ENCODE measurements at places on chromosomes 3 and 15.
A peak's percentile ranks its signal among the peaks of the same experiment; 100 is the strongest.

DNA sequence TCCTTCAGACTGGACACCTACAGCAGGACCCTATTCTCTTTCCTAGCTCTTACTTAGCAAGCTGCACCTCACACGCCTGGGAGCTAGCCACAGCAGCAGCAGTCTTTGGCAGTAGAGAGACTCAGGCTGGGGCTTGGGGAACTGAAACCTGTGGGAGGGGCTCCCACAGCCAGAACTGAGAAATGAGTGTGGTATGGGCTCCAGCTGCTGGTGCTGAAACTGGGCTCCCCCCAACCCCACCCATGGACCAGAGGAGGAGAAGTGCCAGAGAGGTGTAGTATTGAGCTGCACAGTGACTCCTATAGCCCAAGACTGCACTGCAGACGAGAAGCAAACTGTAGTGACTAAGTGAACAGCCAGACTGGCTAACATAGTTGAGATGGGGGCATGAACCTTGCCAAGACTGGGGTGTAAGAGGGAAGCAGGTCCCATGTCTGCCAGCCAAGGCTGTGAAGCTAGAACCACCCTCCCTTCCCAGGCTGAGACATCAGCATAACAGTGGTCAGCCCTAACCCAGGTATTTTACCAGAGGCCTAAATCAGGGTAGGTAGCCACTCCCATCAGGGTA, 62.5 kb downstream of the MYO5A start:
- peak; percentile 46 for DNase-seq

- DNase-seq = no peak
Observed at GRCh38 chr15:55739641-55740040, 3.3 kb downstream of the PRTG start.

DNA sequence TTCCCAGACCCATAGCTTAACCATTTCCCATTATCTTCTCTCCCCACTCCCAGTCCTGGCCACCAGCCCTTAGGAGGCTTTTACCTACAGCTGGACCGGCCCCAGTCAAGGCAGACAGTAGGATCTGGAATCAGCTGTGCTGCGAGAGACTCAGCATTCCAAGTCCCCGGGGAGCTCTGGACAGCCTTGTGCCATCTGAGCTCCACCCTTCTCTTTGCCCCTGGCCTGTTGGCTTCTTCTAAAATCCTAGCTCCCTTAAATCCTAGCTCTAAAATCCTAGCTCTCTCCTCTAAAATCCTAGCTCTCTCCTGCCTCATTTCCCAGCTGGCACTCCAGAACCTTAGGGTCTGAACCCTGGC, 21.3 kb downstream of the MEGF11 start:
- DNase-seq = no peak

- DNase-seq = no peak
Observed at GRCh38 chr15:65869954-65870871, 922 bp downstream of the RAB11A start.

GRCh38 chr3:140731440-140732119, 53.7 kb downstream of the TRIM42 start:
- DNase-seq = no peak

- no peak for DNase-seq
Observed at GRCh38 chr3:186025161-186025560, 83.7 kb downstream of the ETV5 start.

DNA sequence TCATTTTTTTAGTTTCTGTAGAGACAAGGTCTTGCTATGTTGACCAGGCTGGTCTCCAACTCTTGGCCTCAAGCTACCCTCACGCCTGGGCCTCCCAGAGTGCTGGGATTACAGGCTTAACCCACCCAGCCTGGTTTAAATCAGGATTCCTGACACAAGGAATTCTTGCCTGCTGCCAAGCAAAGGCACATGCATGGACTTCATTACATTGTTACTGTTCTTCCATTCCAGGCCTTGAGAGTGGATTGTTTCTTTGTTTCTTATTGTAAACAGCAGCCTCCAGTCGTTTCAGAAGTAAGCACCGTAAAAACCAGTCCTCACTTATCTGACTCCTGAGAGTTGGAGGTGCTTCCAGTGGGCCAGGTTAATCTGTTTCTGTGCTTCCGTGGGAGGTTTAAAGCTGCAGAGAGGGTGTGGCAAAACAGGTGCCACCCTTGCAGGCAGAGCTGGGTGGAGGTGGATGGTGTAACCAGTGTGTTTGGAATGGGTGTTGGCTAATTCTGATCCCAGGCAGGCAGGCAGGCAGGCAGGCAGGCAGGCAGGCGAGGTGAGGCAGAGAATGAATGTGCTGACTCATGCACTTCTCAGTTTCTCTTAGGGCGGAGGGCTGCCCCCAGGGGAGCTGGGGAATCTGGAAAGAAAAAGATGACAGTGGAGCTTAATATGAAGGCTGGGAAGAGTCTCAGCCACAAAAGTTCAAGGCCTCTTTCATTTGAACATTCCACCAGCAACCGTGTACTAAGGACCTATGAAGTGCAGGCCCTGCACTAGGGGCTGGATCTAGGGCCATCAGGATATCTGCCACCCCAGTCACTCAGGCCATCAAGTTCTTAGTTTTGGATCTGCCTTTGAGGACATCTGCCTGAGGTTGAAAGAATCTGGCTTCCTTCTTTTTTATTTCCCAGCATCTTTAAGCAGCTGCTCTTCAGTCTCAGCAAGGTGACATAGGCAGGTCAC, 37.0 kb upstream of the CDCP1 start:
- no peak for DNase-seq

DNA sequence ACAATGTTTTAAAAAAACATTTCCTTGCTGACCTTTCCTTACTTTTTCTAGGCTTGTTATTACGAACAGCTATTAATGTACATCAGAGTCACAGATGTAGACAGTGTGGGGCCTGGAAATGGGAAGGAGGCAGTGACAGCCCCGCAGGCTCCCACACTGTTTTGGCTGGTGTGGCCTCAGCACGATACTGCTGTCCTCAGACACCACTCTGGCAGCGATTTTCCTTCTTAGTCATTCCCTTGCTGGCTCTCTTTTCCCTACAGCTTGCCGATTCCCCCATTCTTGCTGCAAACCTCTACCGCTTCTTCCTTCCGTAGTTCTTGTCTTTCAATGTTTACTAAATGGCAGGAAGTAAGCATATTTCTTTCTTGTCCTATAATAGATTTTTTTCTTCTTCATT, 113.1 kb downstream of the ABI3BP start:
- no peak for DNase-seq

GRCh38 chr3:64104006-64104405, 80.7 kb upstream of the PSMD6 start:
- DNase-seq = no peak

- no peak for DNase-seq
Observed at GRCh38 chr15:92503889-92504288, 110.2 kb downstream of the ST8SIA2 start.

- DNase-seq = no peak
Observed at GRCh38 chr3:20105513-20106280, 65.5 kb downstream of the KAT2B start.

GRCh38 chr3:81695302-81695701, 66.1 kb downstream of the GBE1 start:
- no peak for DNase-seq

DNA sequence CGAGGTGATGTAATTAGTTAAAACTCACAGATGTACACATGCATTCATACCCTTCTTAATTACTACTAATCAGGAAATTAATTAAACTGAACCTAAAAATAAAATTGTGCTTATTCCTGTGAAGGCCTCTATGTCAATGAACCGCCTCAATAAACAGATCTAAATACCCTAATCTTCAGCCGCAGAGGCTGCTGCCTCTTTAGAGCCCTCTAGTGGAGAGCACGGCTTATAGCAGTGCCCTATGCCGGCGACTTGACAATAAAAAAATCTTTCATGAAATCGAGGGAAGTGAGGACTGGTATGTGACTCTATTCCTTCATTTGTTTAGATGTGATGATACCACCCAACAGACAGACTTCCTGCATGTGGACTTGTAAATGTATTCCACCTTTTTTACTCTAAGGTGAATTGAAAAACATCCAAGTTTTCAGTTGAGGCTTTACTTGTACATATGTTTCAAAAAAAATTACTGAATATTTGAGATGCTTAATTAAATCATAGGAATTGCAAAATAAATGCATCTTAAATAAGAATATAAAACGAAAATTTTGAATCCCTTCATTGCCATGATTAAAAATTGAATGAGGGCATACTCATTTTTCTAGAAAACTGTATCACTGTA, 8.3 kb upstream of the EPHA3 start:
- DNase-seq = no peak

DNA sequence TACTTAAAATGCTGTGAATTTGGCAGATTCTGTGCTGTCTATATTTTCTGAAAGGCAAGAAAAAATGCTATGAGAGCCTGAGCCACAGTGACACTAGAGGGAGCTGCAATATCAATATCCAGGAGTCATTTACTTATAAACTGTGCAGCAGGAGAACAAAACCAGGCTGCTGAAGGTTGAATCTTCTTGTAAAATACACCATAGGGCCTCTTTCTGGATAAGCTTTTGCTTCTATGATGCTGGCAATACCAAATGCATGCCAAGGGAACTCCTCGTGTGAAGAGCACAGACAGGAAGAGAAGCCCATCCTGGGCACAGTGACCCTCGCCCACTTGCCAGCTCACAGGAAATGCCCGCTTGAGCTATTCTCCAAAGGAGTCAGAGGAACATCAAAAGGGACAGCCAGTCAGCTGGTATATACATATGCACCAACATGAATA, 48.0 kb upstream of the TSPAN3 start:
- DNase-seq = no peak

DNA sequence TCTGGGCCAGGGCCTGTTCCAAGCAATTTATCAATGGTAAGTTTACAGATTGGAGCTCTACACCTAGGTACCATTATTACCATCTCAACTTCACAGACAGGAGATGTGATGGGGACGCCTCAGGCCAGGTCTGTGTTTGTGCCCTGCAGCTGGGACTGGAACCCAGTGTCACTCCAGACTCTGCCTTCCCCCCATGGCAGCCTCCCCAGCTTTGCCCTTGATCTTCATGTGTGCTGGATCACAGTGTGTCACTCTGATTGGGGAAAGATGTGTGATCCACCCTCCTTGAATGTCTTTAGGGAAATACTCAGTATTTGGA, 59.6 kb downstream of the MGLL start:
- DNase-seq = no peak

GRCh38 chr3:126959921-126960603, 22.9 kb upstream of the PLXNA1 start:
- DNase-seq = no peak

GRCh38 chr3:169026543-169027182, 636.8 kb downstream of the MECOM start:
- no peak for DNase-seq

- no peak for DNase-seq
Observed at GRCh38 chr3:186967686-186968085, 37.4 kb downstream of the ST6GAL1 start.

GRCh38 chr3:15403965-15404364, 23.4 kb downstream of the METTL6 start:
- DNase-seq = no peak

GRCh38 chr3:191889756-191890155, 428.8 kb downstream of the PYDC2 start:
- no peak for DNase-seq

DNA sequence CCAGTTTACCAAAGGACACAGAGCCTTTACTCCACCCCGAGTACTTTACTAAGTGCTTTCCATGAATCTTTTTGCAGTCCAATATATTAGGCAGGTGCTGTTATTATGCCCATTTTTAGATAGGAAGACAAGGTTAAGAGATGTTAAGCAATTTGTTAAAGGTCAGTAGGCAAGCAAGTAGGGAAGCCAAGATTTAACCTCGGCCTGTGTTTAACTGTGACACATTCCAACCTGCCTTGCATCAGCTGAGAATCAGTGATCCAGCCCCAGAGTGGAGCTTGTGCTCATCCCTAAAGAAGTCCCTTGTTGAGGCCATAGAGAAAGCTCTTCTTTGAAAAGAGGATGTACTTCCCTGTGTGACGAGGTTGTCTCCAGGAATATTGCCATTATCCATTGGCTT, 51.3 kb upstream of the C15orf61 start:
- no peak for DNase-seq

DNA sequence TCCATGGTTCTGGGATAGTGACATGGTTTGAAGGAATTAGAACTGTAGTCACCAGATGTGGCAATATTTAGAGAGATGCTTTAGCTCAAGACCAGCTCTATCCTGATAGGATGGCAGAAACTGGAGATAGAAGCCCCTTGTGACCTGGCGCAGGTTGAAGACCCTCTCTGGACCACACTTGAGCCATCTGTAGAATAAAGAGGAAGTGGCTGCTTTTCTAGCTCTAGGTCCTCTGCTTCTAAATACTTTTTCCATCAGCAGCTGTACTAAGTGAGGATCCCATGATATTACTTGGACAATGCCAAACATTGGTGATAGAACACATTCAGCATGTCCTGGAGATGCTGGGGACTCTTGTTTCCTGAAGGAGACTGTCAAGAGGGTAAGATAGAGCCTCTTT, 172.6 kb downstream of the PDCD6IP start:
- DNase-seq = no peak

- DNase-seq = no peak
Observed at GRCh38 chr3:124967964-124968363, 33.4 kb upstream of the MUC13 start.

DNA sequence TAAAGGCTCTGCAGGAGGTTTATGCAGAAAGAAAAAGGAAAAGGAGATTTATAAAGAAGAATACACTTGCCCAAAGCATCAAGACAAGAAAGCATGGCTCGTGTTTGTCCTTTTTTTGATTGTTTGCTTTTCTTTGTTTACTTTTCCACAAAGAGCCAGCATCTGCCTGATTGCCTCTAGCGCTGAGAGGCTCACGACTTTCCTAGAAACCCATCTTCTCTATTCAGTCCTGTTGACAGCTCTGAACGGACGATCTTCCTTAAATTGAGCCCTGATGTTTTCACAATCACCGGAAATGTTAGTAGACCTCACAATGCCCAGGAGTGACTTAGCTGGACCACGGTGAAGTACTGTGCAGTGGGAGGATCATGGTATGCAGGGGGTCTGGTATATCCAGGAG, 12.4 kb downstream of the GP5 start:
- no peak for DNase-seq

- DNase-seq = no peak
Observed at GRCh38 chr3:78277801-78278200, 1237.9 kb downstream of the ROBO2 start.

Measured in activated T-helper 9 cell treated with anti-CD3 and anti-CD28 coated beads, Interleukin-2, amount 50 U/mL, for 16 hours (primary cell).